BJ (cell line): ENCODE measurements at places on chromosomes 13 and 19. TPM values are rescaled to one million over a fixed set of nuclear protein-coding genes. Genes with fewer than 3 reads are reported as not detected.

DNA sequence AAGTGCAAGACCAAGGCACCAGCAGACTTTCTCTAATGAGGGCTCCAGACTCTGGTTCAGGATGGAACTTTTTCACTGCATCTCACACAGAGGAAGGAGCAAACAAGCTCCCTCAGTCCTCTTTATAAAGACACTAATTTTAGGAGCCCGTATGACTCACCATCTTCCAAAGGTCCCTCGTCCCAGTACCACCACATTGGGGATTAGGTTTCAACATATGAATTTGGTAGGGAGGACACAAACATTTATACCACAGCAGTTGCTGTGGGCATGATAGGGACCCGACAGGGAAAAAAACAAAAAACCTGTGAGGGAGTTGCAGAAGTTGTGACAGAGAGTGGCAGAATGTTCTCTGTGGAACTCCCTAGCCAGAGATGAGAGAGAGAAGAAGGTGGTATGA lies 6.5 kb upstream of the CNMD start:
- no peak for DNase-seq

The APOC4 gene
- polyA plus RNA-seq: not detected in 2 replicates

DNA sequence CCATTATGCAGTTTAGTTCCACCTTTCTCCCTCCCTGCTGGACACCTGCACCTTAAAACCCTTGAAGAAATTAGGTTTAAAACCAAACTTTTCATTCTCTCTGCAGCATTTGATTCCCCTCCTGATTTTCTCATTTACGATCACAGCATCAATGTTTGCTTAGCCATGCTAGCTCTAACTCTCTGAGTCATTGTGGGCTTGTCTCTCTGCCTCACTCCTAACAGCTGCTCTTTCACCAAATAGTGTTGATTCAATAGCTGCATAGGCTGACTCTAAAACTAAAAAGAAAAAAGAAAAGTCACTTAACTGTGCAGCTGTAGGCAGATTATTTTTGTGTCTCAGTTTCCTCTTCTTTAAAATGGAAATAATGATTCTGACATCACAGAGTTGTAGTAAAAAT lies 1124.9 kb downstream of the DIAPH3 start:
- DNase-seq: no peak

GRCh38 chr13:74000876-74001275 lies 133.3 kb downstream of the KLF12 start:
- no peak for DNase-seq

The ZNF382 gene
- polyA plus RNA-seq: 0.60 and 1.1 TPM in 2 replicates

DNA sequence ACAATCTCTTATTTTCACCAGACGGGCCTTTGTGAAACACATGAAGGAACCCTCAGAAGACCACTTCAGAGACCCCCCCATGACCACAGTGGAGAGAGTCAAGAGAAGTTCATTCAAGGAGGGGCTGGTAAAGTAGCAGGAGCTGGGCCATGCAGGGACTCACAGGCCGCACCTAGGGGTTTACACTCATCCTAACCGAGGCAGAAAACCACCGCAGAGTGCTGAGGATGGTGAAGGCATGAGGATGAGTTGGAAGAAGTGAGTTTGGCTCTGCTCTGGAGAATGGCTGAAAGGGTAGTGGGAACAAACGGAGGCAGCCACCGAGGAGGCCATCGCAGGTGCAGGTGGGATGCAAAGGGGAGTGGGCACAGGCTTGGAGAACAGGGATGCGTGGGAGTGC lies 1046.9 kb downstream of the UQCRFS1 start:
- no peak for DNase-seq

DNA sequence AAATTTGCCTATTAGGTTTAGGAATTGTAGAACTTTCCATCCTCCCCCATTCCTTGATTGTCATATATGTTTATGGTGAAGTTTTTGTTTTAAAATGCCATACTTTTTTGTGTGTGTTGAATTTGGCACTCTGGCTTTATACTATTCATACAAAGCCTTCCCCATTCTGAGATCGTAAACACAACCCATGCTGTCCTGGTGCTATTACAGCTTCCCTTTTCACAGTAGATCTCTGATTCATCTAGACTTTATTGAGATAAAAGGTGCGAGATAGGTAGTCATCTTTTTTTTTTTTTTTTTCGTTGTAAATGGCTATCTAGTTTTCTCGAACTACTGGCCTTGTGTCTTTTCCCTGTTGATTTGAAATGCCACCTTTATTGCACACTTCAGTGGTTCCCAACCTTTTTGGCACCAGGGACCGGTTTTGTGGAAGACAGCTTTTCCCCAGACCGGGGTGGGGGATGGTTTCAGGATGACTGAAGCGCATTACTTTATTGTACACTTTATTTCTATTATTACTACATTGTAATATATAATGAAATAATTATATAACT lies 94.6 kb downstream of the LRCH1 start:
- DNase-seq: no peak

DNA sequence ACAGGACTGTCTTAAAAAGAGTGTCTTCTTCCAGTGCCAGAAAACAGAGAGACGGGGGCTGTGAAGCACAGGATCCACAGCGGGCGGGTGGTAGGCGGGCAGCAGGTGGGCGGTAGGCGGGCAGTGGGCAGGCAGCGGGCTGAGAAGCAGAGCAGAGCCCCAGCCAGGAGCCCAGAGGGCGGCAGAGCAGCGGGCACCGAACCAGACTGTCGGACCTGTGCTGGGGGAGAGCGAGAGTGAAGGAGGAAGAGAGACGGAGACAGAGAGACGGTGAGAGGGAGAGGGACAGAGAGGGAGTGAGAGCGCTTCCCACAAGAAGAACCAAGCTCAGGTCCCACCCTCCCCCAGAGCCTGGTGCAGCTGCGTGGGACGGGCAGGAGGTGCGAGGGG lies 30.3 kb downstream of the RASA3 start:
- DNase-seq: no peak

The SIGLEC5 gene
- polyA plus RNA-seq: not detected in 2 replicates

DNA sequence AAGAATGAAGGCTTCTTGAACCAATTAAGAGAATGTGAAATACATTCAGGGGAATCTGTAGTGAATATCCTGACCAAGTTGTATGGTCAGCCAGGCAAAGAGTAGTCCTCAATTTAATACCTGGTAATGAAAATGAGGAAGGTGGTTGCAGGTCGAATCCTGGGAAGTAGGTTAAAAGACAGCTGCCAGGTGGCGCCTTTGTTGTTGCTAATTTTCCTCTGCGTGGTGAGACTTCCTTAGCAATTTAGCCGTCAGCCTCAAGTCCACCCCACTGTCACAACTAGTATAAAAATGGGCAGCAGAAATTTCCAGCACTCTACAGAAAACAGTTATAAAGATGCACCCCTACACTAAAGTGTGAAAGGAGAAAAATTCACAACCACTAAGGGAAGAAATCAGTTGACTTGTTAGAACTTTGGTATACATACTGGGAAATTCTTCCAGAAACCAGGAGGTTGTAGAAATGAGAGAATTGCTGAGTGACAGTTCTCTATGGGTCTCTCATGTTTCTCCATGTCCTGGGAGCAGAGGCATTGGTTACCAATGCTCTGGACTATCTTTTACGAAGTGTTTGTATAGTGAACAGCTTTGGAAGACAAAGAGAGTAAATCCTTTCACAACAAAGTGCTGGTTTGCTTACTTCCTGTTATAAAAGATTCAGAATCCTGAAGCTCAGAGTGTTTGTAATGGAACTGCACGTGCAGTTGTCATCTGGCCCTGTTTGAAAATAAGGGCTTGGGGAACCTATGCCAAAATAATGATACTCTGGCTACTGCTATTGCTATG lies 235.9 kb downstream of the NHLRC3 start:
- DNase-seq: no peak

DNA sequence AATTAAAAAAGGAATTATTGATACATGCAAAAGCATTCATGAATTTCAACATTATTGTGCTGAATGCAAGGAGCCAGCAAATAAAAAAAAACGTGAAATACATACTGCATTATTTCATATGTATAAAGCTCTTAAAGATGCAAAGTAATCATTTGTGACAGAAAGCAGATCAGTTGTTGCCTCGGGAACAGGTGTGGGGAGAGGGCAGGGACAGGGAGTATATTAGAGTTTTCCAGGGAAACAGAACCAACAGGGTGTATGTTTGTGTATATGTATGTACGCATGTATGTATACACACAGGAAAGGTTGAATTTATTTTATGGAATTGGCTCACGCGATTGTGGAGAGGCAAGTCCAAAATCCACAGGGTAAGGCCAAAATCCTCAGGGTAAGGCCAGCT lies 502.9 kb upstream of the ARGLU1 start:
- DNase-seq: no peak

The ZNF667 gene
- polyA plus RNA-seq: 1.9 and 3.2 TPM in 2 replicates

DNA sequence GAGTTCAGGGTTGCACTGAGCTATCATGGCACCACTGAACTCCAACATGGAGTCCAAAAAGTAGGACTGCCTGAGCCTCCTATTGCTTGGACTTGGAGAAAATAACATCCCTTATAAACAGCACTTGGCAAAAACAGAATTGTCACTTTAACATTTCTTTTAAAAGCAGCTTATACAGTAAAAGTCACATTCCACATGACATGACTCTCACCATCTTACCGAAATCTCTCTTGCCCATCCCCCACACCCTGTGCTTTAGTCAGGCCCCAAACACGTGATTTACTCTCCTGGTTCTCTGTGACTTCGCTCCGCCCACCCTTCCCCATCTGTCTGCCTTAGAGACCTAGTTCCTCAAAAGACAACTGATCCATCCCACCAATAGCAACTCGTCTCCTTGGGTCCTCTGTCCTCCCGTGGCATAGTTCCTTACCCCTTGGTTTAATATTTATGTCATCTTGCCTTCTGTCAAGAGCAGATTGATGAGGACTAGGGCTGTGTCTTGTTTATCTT lies 4.6 kb downstream of the SAFB start:
- DNase-seq: no peak

- DNase-seq: no peak
Observed at GRCh38 chr13:80336776-80337287, 4.1 kb downstream of the SPRY2 start.

GRCh38 chr19:45716359-45717130 lies 14.2 kb downstream of the FBXO46 start:
- DNase-seq: no peak

DNA sequence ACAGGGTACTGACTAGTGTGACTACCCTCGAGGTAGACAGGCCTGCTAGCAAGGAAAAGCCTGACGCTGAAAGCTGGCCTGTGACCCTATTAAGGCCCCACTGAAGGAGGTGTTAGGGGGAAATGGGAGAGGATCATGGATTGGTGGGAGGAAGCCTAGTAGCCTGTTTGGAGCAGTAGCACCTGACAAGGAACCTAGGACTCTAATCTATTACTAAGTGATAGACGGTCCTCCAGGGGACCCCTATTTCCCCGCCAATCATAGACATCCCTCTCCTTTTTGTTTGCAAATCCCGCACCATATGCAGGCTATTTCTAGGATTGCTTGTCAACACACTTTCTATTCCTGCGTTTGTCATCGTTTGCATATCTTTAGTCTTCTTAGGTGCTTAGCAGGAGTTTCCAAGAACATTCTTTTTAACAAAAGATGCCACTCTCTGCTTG lies 1338.8 kb upstream of the MIR17HG start:
- no peak for DNase-seq

- DNase-seq: no peak
Observed at GRCh38 chr19:51103926-51104341, 4.3 kb downstream of the CTU1 start.

- DNase-seq: no peak
Observed at GRCh38 chr13:36360903-36361302, 14.7 kb upstream of the SPART start.

- DNase-seq: no peak
Observed at GRCh38 chr13:71580614-71581013, 286.4 kb downstream of the DACH1 start.

The TSHZ3 gene
- 3.6 and 5.1 TPM in 2 replicates for polyA plus RNA-seq
